ENCODE measurements at places on chromosomes 6 and 20. TPM values are rescaled to one million over a fixed set of nuclear protein-coding genes. Genes with fewer than 3 reads are reported as not detected.

DNA sequence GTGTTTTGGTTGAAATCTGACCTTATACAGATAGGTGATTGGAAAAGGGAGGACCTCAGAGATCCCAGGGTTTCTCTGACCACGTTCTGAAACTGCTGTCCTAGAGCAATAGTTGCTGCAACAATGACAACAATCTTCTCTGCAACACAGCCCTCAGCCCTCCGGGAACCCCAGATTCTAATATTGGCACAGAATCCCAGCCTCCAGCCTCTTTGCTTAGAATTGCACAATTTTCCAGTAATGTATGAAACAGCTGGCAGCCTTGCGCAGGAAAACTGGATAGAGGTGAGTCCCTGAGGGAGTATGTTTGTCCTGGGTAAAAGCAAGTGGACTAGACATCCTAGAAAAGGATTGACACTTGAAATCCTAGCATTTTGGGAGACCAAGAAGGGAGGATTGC, 30.4 kb upstream of the PNRC1 start:
- H3K4me3 ChIP-seq, result no peak overlapping the region
- no peak for DNase-seq
- peaks cover 3% of the 10 kb centered on the region for H3K27me3 ChIP-seq
- H3K4me1 ChIP-seq, result peaks cover 8% of the 10 kb centered on the region

CCDC170 gene
- not detected for total RNA-seq

DNA sequence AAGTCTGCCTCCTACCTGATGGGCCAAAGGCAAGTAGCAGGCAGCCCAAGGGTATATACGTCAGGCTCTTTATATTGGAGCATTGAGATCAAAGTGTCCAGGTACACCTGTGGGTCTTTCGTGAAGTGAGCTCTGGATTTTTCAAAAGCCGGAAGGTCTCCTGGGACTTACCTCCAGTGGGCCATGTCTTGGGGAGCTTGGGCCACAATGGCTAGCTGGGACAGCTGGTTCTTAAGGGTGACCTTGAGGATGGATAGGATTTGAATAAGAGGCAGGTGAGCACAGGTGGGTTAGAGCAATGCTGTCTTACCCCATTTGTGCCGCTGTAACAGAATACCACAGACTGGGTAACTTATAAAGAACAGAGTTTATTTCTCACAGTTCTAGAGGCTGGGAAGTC, 153.4 kb downstream of the CDC5L start:
- no peak overlapping the region for H3K4me3 ChIP-seq
- DNase-seq, result no peak
- H3K4me1 ChIP-seq, result no peaks in the 10 kb centered on the region
- no peaks in the 10 kb centered on the region for H3K36me3 ChIP-seq
- H3K27ac ChIP-seq, result no peak overlapping the region
- peaks cover 25% of the 10 kb centered on the region for H3K27me3 ChIP-seq

- no peak overlapping the region for H3K4me3 ChIP-seq
- DNase-seq, result no peak
- H3K27me3 ChIP-seq, result peaks cover 8% of the 10 kb centered on the region
- peaks cover 6% of the 10 kb centered on the region for H3K4me1 ChIP-seq
- H3K36me3 ChIP-seq, result no peaks in the 10 kb centered on the region
- H3K27ac ChIP-seq, result no peak overlapping the region
Measured at GRCh38 chr6:154496793-154497517, 13.5 kb downstream of the CNKSR3 start.

FNDC1 gene
- not detected for total RNA-seq

HRH3 gene
- total RNA-seq, result not detected

- H3K4me1 ChIP-seq, result no peaks in the 10 kb centered on the region
- no peak overlapping the region for H3K27ac ChIP-seq
- no peak overlapping the region for H3K4me3 ChIP-seq
- DNase-seq, result no peak
- peaks cover 7% of the 10 kb centered on the region for H3K27me3 ChIP-seq
- no peaks in the 10 kb centered on the region for H3K36me3 ChIP-seq
Measured at GRCh38 chr20:6070829-6071695, 17.2 kb upstream of the LRRN4 start.
